Stimulated activated CD4-positive, alpha-beta T cell treated with anti-CD3 and anti-CD28 coated beads, Interleukin-15, amount 100 ng/mL, for 48 hours (primary cell): ENCODE measurements at places on chromosomes 16 and 17.

- no peak for DNase-seq
These were observed 10.7 kb upstream of the PIPOX start for GRCh38 chr17:29032013-29032856.

DNA sequence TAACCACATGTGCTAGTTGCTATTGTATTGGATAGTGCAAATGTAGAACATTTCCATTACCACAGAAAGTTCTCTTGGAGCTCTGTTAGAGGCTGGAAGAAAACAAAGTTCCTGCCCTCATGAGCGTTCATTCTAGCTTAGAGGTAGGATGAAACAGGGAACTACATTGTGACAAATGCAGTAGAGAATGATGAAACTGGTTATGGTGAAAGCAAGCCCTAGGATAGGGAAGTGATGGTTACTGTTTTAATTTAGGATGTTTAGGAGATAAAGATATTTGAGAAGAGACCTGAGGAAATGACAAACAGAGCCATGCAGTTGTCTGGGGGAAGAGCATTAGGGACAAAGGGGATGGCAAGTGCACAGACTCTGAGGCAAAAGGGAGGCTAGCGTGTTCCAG is 50.7 kb downstream of the AATF start:
- no peak for DNase-seq

GRCh38 chr16:70157477-70158260 is 15.9 kb upstream of the CLEC18C start:
- DNase-seq = no peak

GRCh38 chr16:49012961-49013726 is 268.5 kb downstream of the CBLN1 start:
- DNase-seq = no peak

- no peak for DNase-seq
These were observed 40.2 kb upstream of the METTL16 start for GRCh38 chr17:2551928-2552327.

GRCh38 chr17:27545562-27546229 is 85.3 kb upstream of the LGALS9 start:
- no peak for DNase-seq

GRCh38 chr16:10386517-10387100 is 748 bp downstream of the ATF7IP2 start:
- DNase-seq = no peak

- DNase-seq = no peak
These were observed 87.5 kb upstream of the DNAH17 start for GRCh38 chr17:78664476-78665386.

DNA sequence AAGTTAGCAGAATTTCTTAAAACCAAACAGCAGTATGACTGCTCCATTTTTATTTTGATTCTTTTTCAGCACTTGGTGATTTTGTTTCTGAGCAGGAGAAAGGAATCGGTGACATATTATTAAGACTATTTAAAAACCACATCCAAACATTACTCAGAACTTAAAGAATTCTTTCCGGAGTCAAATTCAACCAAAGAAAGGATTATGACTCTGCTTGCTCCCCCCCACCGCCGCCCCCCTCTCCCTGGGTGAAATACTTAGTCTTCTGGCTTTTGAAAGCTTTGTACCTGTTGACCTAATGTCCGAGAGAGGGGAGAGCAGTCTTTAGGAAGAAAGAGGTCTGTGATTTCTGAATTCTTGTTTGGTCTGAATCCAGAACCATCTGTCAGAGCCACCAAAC is 17.9 kb upstream of the COL1A1 start:
- no peak for DNase-seq

DNA sequence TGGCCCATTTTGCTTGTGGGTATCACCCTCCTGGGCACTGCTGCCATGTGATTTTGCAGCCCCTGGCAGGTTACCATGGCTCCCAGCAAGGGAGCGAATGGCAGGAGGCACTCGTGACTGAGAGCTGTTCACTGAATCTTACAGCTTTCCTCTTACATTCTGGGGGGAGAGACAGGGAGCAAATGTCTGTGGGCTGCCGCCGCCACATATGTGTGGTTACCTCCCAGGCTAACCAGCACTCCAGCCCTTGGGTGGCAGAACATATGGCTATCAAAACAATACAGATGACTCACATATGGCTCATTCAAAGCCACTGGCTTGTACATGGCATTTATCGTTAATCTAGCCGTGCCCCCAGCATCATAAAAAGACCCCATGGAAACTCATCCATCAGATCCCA is 19.8 kb downstream of the GTF3C1 start:
- DNase-seq = no peak

GRCh38 chr17:29614349-29615047 is 8.2 kb downstream of the CORO6 start:
- no peak for DNase-seq

GRCh38 chr17:56979091-56979480 is 1.2 kb downstream of the SCPEP1 start:
- no peak for DNase-seq

DNA sequence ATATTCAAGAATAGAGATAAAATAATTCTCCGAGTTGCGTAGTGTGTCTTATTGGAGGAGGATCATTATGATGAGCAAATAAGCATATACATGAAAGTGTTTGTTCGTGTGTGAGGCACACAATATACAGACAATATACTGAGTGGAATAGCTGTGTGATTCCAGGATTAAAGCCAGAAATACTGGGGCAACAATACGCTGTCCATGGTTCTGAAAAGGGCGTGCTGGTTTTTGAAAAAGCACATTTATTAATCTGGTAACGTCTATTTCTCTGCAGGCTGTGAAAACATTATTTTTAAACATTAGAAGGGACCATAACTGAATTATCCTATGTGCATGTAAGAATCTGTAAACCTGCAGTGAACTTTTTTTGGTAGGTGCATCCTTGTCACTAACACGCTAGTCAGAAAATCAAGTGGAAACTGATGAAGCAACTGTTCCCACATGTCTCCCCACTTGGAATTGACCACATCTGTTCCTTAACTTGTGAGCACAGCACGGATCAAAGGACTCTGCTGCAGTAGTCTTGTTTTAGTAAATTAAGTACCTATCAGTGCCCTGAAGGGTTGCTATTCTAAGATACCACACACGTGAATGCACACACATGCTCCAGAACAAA is 346.0 kb downstream of the GRIN2A start:
- no peak for DNase-seq

GRCh38 chr17:45073414-45074070 is 12.4 kb downstream of the NMT1 start:
- DNase-seq = no peak

DNA sequence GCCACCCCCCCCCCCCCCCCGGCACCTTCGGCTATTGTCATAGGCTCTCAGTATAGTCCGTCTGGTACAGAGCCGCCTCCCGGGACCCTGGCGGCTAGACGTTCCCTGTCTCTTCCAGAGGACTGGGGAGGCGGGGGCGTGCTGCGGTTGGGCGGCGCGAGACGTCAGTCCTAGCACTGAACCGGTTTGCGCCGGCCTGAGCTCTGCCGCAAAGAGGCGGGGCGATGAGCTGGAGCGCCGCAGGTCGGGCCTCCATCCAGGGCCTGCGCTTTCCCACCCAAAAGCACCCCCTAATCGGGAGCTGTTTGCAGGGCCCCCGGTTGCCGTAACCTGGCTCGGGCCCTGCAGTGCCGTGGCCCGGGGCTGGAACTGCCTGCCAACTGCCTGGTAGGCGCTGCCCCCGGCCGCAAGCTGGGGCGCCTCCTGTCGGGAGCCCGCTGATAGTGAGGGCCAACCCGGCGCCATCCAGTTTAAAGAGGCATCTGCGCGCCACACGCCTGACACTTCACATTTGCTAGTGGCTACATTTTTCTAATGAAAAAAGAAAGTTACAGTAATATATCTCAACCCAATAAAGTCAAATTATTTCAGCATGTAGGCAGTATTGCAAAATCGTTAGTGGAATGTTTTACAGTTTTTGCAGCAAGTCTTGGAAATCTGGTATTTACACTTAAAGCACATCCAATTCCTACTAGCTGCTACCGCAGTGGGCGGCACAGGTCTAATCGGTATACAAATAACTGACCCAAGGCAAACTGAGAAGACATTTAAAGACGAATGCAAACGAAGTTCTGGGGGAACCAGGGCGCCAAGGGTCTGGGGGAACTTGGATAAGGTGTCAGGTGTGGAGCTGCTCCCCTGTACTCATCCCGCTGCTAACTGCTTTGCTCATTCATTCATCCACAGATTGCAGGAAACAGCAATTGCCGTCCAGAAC is 753 bp upstream of the USP22 start:
- peak; percentile 96 for DNase-seq

DNA sequence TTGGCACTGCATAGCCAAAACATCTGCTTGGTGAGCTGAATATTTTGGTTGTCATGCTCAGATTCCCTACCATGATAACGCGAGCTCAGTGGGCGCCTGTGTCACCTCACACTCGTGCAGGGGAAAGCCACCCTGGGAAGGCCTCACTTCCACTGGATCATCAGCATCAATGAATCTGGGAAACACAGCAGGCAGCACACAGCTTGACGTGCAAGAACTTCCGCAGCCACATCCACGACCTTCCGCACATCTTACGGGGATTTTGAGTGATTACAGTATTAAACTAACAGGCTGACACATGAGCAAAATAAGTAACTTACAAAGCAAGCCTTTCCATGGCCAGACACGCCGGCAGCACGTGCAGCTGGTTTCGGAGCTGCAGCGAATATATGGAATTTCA is 54.7 kb upstream of the FOXF1 start:
- DNase-seq = no peak

- no peak for DNase-seq
These were observed 294.5 kb downstream of the FOXL1 start for GRCh38 chr16:86872833-86873232.

- DNase-seq = no peak
These were observed 28.8 kb downstream of the CDRT4 start for GRCh38 chr17:15438491-15439105.

- no peak for DNase-seq
These were observed 26.1 kb downstream of the SPG7 start for GRCh38 chr16:89534252-89534756.

- no peak for DNase-seq
These were observed 11.5 kb downstream of the TAC4 start for GRCh38 chr17:49836111-49837030.

- DNase-seq = no peak
These were observed 389 bp downstream of the DUS1L start for GRCh38 chr17:82065193-82065637.

GRCh38 chr16:13427943-13428342 is 492.0 kb upstream of the ERCC4 start:
- no peak for DNase-seq

GRCh38 chr17:64327201-64327930 is 63.3 kb downstream of the PECAM1 start:
- DNase-seq = no peak

- DNase-seq = no peak
These were observed 56.7 kb downstream of the ZFHX3 start for GRCh38 chr16:72991211-72991610.

DNA sequence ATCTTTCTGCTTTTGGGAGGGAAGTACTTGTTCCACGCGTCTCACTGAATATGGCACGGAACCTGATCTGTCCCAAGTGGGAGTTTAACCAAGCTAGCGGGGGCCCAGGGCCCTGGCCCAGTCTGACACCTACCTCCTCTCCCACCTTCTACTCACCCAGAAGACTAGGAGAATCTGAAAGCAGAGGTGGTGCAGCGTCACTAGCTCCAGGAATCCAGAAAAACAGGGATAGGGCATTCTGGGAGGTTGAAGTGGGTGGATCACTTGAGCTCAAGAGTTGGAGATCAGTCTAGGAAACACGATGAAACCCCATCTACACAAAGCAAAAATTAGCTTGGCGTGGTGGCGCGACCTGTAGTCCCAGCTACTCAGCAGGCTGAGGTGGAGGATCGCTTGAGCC is 163.5 kb upstream of the ZNF267 start:
- DNase-seq = no peak

DNA sequence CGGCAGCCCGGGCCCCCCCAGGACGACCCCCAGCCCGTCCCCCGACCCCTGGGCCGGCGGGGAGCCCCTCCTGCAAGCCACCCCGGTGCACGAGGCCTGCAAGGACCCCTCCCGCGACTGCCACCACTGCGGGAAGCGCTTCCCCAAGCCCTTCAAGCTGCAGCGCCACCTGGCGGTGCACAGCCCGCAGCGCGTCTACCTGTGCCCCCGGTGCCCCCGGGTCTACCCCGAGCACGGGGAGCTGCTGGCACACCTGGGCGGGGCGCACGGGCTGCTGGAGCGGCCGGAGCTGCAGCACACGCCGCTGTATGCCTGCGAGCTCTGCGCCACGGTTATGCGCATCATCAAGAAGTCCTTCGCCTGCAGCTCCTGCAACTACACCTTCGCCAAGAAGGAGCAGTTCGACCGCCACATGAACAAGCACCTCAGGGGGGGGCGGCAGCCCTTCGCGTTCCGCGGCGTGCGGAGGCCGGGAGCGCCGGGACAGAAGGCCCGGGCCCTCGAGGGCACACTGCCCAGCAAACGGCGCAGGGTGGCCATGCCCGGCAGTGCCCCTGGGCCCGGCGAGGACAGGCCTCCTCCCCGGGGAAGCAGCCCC is 15.6 kb upstream of the ZFPM1 start:
- DNase-seq = no peak

GRCh38 chr16:23143391-23143790 is 5.9 kb downstream of the USP31 start:
- no peak for DNase-seq

DNA sequence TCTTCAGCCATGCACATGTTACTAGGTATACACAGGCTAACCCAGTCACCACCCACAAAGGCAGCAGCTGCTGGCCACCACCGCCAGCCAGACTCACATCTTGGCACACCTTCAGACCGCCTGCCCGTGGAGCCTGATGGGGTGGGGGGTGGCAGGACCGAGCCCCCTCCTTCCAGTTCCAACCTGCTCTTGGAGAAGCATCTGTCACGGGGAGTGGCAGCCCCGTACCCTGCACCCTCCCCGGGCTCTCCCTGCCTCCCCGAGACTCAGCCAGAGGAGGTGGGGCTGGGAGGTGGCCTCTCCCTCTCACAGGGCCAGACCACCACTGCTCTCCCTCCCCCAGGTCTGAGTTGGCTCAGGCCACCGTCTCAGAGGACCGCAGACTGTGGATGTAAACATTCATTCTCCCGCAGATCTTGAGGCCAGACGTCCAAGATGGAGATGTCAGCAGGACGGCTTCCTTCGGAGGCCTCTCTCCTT is 11.3 kb upstream of the RBFOX3 start:
- no peak for DNase-seq

DNA sequence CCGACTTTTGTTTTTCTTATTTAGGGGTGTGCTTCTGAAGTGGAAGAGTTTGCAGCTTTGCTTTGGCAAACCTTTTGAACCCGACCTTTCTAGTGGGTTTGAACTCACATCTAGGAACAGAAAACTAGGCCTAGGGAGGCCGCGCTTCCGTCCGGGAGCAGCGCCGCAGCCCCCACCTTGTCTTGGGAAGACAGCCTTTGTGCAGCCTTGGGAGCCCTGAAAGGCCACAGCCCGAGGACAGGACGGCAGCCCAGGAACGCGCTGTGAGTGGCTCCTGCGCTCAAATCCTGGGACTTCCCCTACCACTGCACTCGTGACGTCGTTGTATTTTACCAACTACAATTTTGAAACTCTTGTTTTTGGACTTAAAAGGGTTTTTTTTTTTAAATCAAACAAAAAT is 53.7 kb upstream of the ZNF267 start:
- DNase-seq = no peak
